ENCODE measurements at places on chromosomes 7 and 10.

DNA sequence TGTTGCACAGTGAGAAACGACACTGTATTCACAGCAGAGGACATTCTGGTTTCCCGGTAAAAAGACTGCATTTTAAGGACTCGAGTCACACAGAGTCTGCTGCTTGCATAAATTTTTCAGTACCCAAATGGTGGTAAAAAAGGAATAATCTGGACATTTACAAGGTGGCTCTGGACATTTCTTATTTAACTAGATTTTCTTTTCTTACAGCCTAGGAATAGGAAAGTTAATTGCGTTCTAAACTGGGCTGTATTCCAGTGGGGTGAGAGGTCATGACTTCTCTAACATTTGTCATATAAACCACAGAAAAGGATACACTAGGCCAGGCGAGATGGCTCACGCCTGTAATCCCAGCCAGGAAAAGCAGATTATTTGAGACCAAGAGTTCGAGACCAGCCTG, 237.5 kb upstream of the KLF6 start:
- DNase-seq: no peak

DNA sequence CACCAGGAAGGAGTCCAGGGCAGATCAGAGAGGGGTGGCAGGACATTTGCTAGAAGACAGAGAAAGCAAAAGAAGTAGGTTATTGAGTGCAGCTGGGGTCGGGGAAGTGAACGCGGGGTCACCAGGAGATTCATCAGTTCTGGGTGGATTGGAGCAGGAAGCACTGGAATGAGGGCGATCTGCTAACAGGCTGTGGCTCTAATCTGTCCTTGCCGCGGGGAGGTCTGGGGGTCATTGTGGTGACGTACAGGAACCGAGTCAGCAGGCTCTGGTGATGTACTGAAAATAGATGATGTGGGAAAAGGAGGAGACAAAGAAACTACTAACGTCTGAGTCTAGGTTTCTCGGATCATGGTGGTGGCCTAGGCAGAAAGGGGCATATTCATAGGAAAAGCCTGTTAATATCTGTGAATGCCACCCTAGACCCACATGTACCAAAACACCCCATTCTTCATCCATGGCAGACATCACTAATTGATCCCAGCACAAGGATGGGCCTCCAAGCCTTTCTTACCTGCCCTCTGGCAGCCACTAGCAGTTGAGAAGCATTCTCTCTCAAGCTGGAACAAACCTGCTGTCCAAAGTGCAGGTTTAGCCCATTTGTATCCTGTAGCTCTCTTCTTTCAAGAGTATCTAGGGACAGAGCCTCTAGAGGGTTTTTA, 134.5 kb downstream of the C10orf105 start:
- no peak for DNase-seq

GRCh38 chr7:41821521-41822213, 118.8 kb upstream of the INHBA start:
- DNase-seq: no peak

DNA sequence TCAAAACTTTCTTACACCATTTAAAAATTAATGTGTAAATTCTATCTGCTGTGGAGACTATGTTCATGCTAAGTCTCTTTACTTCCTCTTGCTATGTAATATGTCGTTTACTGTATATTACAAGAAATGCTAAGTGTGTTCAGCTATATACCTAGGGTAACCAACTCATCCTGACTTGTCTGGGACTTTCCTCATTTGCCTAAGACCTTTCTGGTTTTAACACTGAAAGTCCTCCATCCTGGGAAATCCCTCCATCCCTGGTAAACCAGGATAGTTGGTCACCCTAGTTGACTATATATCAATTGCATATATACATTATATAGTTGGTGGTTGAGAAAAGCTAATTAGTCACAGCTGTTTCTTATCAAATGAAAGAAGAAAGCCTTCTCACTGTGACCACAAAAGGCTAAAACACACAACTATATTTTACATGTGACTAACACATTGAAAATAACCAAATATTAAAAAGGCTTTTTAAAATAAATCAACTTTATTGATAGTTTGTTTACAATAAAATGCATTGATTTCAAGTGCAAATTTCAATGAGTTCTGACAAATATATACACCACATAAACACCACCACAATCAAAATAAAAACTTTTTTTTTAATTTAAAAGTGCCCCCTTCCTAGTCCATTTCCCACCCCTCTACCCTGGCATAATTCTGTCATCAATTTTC, 167.7 kb upstream of the INHBA start:
- no peak for DNase-seq

GRCh38 chr10:122549636-122550035, 10.9 kb upstream of the DMBT1 start:
- no peak for DNase-seq

DNA sequence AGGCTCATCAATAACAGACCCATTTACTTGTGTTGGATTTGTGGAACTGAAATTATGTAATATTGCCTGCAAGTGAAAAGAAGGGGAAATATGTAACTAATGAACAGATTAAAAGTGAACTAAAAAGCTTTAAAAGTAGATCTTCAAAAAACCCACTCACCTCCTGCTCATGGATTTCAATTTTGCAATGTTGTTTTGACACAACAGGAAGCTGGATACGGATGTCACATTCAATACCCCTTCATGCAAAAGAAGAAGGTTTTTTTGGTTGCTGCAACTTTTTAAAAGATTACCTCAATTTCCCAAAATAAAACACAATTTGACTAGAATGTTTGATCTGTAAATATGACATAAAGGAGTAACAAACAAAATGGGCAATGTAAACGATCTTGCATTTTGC, 3.3 kb downstream of the MKI67 start:
- DNase-seq: no peak

GRCh38 chr10:119501690-119502089, 40.8 kb downstream of the RGS10 start:
- no peak for DNase-seq

GRCh38 chr10:113524120-113524519, 28.7 kb upstream of the HABP2 start:
- no peak for DNase-seq

- no peak for DNase-seq
Observed at GRCh38 chr7:93821463-93821862, 69.1 kb downstream of the TFPI2 start.

GRCh38 chr10:12937527-12937926, 64.0 kb downstream of the CCDC3 start:
- no peak for DNase-seq

DNA sequence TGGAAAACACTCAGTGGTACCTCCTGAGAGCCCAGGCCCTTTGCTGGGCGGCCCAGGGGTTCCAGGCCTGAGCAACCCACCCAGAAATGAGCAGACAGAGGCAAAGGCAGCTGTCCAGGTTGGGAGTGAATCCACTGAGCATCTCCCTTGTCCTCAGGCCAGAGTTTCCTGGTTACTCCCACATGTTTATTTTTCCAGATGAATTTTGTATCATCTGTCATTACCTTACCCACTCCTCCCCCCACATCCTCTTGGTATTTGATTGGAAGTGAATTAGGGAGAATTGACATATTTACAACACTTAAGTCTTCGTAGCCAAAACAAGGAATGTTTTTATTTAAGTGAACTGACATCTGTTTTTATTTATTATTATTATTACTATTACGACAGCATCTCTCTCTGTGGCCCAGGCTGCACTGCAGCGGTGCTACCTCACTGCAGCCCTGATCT, 13.2 kb upstream of the LMBR1 start:
- DNase-seq: no peak

GRCh38 chr10:4001811-4002210, 216.8 kb upstream of the KLF6 start:
- DNase-seq: no peak

DNA sequence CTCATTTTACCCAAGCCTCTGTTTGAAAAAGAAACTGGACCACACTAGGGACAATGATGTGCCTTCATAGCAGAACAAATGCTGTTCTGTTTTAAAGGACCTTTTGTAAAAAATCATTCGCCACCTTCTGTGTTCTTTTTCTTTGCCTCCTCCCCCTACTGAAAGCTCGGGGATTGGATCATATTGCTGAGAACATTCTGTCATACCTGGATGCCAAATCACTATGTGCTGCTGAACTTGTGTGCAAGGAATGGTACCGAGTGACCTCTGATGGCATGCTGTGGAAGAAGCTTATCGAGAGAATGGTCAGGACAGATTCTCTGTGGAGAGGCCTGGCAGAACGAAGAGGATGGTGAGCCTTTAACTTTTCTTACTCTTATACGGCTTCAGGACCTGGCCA, 62.2 kb downstream of the POLL start:
- DNase-seq: no peak

DNA sequence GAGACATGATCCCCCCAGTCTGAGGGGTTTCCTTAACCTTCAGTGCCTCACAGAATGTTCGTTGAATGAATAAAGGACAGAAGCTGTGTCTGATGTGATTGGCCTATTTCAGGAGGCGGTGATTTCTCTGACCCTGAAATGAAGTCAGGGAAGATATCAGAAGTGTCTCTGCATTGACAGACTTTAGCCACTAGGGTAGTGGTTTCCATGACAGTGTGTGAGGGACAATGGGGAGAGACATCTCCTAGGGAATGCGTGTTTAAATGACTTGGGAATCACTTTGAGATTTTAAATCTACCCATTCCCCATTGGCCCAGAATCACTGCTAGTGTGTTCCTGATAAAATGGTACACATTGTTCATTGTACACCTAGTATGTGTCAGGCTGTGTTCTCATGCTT, 132.0 kb downstream of the CFAP58 start:
- DNase-seq: no peak

DNA sequence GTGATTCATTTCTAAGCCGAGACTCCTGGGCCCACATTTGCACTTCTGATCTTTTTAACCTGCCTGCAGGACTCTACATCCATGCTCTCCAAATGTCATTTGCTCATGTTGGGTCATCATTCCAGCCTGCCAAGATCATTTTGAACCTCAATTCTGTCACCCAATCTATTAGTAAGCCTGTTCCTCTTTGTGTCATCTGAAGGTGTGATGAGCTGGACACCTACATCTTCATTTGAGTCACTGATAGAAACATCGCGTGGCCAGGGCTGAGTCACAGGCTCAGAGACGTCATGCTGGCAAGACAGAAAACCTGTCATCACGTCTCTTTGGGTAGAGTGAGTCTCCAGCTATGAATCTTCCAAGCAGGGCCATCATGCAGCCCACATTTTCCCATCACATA, 65.3 kb upstream of the SLF2 start:
- no peak for DNase-seq

- DNase-seq: no peak
Observed at GRCh38 chr10:68402276-68402675, 4.8 kb downstream of the RUFY2 start.
